COR-L47 (cell line): ENCODE measurements at places on chromosomes 6 and 20.

- DNase-seq = no peak
These were observed 128.9 kb upstream of the BEND3 start for GRCh38 chr6:107244082-107244741.

DNA sequence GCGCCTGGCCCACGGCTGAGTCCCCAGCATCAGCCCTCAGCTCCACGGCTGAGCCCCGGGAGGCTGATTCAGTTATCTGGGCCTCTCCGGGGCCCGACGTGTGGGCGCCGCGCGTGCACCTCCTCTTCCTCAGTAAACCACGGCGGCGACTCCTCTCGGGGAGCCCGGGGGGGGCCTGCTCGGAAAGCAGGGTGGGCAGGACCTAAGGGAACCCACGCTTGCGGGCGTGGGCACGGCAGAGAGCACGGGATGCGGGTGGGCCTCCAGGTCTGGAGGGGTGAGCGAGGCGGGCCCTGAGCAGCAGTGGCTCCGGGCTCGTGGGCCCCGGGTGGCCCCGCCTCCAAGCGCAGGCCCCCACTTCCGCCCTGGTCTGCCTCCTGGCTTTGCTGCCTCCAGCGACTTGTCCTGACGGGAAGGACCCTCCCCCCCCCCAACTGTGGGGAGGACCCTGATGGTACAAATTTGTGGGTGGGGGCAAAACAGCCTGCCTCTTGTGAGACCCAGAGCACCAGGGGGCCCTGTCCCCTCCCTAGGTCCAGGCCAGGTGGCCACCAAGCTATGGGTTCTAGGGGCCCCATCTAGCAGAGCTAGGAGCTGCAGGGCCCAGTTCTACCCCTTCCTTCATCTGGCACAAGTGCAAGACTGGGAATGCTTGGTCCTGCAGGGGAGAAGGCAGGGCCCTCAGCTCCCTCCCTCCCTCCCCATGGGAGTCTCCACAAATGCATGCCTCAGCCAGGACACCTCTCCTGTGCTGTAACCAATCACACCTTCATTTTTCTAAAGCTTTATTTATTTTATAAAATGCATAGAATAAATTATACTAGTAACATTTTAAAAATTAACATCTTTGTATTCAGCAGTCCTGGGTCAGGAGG lies 16.9 kb downstream of the UCKL1 start:
- no peak for DNase-seq

- no peak for DNase-seq
These were observed 618 bp downstream of the RTN4IP1 start for GRCh38 chr6:106628658-106629102.

GRCh38 chr6:2749969-2750600 lies 637 bp downstream of the MYLK4 start:
- peak; percentile 40 for DNase-seq

DNA sequence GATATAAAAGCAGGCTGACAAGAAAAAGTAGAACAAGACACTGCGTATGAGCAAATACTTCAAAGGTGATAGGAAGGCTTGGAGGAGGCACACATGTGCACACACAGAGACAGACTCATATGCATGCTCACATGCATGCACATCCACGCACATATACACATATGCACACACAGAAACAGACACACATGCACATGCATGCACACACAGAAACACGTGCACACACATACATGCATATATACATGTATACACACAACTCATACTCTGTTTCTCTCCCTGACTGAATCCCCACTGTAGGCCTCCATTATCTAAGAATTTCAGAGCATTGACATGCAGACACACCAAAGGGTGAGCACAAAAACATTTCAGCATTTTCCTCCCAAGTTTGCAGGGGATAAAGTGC lies 43.7 kb downstream of the VGLL2 start:
- DNase-seq = no peak

DNA sequence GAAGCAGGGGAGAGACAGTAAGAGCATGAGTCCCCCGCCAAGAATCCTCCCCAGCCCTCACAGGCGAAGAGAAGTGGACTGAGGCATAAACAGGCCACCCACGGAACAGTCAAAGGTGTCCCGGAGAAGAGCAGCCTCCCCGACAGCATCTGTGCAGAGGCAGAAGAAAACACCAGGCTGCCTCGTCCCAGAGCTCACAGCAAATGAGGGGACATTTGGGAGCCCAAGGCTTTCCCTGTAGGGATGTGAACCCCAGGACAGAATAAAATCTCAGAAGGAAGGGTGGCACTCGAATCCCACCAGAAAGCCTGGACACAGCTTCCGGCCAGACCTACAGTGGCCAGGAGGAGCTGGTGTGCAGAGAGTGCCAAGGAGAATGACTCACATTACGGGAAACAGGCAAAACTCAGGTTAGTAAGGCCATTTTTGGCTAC lies 90.4 kb downstream of the DLL1 start:
- DNase-seq = no peak
